EH (cell line): ENCODE measurements at places on chromosomes 2 and 18.

- DNase-seq = peak; percentile 94
Measured at GRCh38 chr2:160214461-160215445, 14.7 kb upstream of the ITGB6 start.

- no peak for DNase-seq
Measured at GRCh38 chr18:41009926-41010325, 945.1 kb upstream of the PIK3C3 start.

GRCh38 chr2:70870790-70871189 lies 35.2 kb upstream of the CD207 start:
- DNase-seq = no peak

GRCh38 chr2:1550658-1551316 lies 137.5 kb downstream of the TPO start:
- DNase-seq = peak; percentile 40

DNA sequence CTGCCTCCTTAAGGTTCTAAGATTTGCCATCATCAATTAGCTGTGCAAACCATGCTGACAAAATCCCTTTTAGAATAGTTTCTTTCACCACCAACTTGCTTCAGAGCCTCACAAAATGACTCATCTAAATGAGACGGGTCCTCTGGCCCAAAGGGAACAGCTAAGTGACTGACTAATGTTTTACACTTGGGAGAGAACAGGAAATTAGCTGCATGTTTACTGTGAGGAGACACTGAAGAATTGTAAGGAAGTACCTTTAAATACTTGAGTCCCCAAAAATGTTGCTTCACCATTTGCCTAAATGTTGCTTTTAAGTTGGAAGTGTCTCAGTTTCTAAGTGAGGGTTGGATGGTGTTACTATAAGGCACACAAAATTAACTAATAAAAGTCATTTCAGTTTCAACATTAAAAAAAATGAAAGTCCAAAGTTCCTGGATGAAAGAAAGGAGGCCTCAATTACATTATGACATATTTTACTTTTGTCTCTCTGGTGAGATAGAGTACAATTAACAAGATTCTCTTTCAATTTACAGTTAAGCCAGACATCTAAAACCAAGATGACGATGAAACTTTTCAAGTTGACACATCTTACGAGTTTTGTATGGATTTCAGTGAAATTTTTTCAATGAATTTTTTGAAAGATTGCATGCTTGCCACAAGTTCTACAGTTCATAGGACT lies 229.1 kb upstream of the FN1 start:
- peak; percentile 96 for DNase-seq

- peak; percentile 39 for DNase-seq
Measured at GRCh38 chr2:233244818-233245217, 6.7 kb upstream of the ATG16L1 start.

DNA sequence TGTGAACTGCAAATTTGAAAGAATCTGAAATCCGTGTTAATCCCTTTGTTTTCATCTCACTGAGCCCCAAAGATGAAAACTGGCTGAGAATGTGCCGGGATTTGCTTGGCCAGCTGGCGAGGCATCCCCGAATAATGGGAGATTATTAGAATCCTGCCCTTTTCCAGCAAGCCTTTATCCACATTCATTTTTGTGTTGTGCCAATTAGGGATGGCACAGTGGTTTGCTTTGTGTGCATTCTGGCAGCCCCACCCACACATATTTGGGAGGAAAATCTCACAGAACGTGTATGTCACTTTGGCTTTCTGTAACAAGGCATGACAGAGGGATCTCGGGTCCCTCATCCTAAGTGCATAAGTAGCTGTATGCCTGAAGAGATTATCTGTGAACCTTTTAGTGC lies 405.8 kb upstream of the FAM98A start:
- no peak for DNase-seq

GRCh38 chr2:24490181-24490689 lies 819 bp upstream of the NCOA1 start:
- DNase-seq = peak; percentile 48

GRCh38 chr2:232652505-232652851 lies 19.1 kb downstream of the EFHD1 start:
- DNase-seq = no peak

- DNase-seq = no peak
Measured at GRCh38 chr2:140861666-140862065, 1269.2 kb downstream of the LRP1B start.

DNA sequence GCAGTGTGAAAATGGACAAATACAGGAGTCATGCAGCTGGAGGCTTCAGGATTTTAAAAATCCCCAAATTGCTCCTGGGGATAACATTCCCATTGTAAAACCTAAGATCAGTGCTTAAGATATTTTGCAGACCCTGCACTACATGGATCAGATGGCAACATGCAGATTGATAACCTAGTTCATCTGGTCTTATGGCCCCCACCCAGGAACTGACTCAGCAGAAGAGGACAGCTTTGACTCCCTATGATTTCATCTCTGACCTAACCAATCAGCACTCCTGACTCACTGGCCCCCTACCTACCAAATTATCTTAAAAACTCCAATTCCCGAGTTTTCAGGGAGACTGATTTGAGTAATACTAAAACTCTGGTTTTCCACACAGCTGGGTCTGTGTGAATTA lies 20.0 kb downstream of the SRBD1 start:
- DNase-seq = no peak

DNA sequence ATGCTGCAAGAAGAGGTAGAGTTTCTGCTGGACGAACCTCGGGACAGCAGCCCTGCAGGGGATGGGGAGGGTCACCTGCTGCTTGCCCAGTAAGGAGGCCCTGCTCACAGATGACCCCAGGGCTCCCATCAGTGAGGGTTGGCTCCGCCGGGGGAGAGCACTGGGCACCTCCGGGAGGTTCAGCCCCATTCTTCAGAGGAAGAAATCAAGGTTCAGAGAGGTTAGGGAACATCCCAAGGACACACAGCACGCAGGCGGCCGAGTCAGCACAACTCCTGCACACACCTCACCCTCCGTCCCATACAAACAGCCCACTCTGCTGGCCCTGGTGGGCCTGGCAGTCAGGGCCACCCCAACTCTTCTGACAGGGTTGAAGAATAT lies 11.7 kb upstream of the CCDC74B start:
- no peak for DNase-seq

GRCh38 chr2:124913868-124914267 lies 888.8 kb downstream of the CNTNAP5 start:
- peak; percentile 5 for DNase-seq

DNA sequence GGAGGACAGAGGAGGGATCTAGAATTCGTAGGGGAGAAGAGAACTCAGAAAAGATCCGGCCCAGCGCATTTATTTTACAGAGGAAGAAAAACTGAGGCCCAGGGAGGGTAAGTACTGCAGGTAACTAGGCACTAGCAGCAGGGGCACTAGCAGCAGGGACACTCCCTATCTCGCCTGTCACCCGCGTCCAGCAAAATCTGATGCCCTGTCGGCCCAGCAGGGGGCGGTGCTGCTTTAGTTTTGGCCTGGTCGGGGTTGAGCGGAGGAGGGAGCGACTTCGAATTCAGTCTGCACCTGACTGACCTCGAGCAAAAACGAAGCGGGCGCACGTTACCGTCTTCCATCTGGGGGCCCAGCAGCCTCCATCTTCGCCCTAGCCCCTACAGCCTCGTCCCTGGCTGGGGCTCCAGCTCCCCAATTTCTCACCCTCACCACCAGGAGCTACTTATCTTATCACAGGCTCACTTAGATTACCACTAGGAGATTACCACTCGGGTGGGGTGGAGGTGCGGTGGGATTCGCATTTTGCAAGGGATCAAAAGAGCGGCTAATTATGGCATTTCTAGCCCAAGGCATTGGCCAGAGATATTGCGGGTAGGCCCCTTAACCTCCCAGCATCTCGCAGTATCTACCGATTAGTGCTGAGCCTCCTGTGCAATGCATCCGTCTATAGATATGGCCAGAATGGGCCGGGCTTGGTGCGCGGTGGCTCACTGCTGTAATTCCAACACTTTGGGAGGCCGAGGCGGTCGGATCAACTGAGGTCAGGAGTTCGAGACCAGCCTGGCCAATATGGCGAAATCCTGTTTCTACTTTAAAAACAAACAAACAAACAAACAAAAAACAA lies 17.8 kb upstream of the CD8A start:
- DNase-seq = peak; percentile 74

GRCh38 chr2:36296798-36297197 lies 58.8 kb upstream of the CRIM1 start:
- no peak for DNase-seq

- peak; percentile 20 for DNase-seq
Measured at GRCh38 chr2:11071211-11071610, 84.1 kb upstream of the SLC66A3 start.

DNA sequence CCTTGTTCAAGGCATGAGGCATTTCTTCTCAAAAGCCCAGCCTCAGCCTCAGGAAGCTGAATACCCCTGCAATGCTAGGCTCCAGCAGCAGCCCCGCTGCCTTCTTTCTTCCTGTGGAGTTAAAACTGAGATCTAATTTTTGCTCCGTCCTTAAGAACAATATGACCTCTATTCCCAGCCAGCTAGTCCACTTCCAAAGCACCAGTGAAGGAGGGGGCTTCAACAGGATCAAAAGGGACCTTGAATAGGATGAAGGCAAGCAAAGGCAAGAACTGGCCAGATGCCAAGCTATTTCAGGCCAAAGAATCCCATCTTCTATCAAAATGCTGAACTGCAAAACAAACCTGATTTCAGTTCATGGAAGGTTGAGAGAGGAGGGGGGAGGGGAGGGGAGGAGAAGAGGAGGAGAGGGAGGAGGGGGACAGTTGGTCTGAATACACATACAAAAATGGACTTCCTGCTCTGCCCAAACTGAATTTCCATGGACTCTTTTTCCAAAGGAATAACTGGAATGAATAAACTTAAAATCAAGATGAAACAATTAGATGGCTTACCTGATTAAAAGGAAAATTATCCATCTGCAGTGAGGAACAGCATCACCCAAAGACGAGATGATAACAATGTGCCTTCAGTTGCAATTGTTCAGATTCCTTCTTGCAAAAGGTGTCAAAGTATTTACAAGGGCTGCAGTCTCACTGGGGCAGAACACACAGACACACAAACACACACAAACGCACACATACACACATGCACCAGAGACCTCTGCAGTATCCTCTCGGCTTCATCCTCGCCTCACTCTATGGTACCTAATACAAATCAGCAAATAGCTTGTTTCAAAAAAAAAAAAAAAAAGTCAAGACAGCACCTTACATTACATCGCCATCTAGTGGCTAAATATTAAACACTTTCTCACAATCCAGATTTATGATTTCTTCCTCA lies at the start of gene SCN1A:
TSS of gene SCN1A (minus strand) at position 804 of the 939 bp plus-strand sequence. CDS start 54,399 bp downstream, outside the sequence.
- peak; percentile 47 for DNase-seq

- peak; percentile 94 for DNase-seq
Measured at GRCh38 chr2:37871456-37872191, 53.5 kb upstream of the RMDN2 start.

- DNase-seq = no peak
Measured at GRCh38 chr2:19020144-19021099, 338.0 kb downstream of the OSR1 start.

- no peak for DNase-seq
Measured at GRCh38 chr2:147173189-147173581, 671.6 kb upstream of the ACVR2A start.

- DNase-seq = no peak
Measured at GRCh38 chr2:235706506-235706905, 212.7 kb downstream of the AGAP1 start.

GRCh38 chr18:61893309-61893970 lies 633 bp upstream of the RNF152 start:
- peak; percentile 63 for DNase-seq

GRCh38 chr18:37272226-37272625 lies 293.4 kb downstream of the CELF4 start:
- DNase-seq = no peak

DNA sequence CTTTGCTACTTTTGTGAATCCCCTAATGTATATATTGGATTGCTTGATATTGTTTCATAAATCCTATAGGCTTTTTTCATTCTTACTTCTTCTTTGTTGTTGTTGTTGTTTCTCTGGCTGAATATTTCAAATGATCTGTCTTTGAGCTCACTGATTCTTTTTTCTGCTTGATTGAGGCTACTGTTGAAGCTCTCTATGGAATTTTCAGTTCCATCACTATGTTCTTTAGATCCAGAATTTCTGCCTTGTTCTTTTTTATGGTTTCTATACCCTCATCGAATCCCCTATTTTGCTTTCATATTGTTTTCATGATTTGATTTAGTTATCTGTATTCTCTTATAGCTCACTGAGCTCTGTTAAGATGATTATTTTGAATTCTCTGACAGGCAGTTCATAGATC lies 24.6 kb upstream of the RASGRP3 start:
- DNase-seq = no peak

GRCh38 chr2:188645986-188646385 lies 328.2 kb upstream of the COL3A1 start:
- DNase-seq = peak; percentile 85

DNA sequence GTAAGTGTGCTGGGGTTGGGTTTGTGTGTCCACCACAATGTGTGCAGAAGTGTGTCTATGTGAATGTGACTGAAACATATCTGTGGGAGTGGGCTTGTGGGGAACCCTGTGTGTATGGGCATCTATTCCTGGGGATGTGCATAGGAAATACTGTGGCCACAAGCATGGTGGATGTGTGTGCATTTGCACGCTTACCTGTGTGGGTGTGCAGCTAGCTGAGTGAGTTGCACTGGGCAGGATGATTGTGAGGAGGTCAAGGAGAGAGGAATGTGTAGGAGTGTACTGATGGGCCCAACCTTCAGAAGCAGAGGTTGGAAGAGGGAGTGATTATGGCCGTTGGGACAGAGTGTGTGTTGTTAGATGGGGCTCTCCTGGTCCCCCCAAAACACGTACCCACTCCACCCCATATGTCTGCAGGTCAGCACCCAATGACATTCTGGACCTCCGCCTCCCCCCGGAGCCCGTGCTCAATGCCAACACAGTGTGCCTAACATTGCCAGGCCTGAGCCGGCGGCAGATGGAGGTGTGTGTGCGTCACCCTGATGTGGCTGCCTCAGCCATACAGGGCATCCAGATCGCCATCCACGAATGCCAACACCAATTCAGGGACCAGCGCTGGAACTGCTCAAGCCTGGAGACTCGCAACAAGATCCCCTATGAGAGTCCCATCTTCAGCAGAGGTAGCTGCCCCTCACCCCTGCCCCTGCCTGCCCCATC lies 1.2 kb downstream of the WNT10A start:
- no peak for DNase-seq

DNA sequence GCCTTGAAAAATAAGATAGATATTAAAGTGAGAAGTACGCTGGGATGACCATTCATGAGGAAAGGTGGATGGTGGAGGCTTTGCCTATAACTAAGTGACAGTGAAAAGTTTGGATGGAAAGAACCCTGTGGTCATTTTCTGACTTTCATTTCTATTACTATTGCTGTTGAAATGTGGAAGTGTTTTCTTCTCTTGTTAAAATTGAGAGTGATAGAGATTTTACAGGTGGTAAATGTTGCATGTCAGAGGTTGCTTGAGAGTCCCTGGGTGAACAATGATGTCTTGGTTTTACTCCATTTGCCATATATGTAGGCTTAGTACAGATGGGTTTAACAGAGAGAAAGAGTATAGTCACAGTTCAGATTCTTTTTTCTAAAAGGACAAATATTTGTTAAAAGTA lies 18.4 kb downstream of the NCOA1 start:
- no peak for DNase-seq

GRCh38 chr2:95284886-95285541 lies 10.8 kb downstream of the PROM2 start:
- DNase-seq = no peak
